ENCODE measurements at places on chromosomes 12 and 14. TPM values are rescaled to one million over a fixed set of nuclear protein-coding genes. Genes with fewer than 3 reads are reported as not detected.

KIF5A gene
- total RNA-seq = 0.90 TPM

BCL2L14 gene
- 12.7 TPM for total RNA-seq

TMEM106C gene
- 179 TPM for total RNA-seq

GLI1 gene
- total RNA-seq = not detected

ZNF641 gene
- 9.3 TPM for total RNA-seq
